ENCODE measurements at places on chromosomes 7 and 10.
A peak's percentile ranks its signal among the peaks of the same experiment; 100 is the strongest.

DNA sequence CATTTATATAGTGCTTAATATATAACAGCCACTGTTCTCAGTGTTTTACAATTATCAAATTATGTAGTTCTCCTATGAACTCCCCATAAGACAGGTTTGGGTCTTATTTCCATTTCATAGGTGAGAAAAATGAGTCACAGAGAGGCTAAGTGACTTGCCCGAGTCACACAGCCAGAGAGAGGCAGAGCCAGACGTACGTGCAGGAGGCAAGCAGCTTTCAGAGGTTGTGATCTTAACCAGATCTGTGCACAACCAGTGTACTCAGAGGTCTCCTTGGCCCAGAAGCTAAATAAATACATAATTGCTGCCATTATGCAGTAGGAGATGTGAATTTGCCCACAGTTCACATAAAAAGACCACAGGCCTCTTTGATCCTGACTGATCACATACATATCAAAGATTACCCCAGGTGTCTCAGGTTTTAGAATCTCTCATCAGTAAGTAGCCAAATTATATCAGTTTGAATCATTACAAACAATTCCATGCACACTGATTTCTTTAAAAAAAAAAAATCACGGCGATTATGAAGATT is 304.7 kb upstream of the AOAH start:
- DNase-seq: no peak

- DNase-seq: no peak
Measured at GRCh38 chr7:32890793-32891042, 842 bp downstream of the KBTBD2 start.

DNA sequence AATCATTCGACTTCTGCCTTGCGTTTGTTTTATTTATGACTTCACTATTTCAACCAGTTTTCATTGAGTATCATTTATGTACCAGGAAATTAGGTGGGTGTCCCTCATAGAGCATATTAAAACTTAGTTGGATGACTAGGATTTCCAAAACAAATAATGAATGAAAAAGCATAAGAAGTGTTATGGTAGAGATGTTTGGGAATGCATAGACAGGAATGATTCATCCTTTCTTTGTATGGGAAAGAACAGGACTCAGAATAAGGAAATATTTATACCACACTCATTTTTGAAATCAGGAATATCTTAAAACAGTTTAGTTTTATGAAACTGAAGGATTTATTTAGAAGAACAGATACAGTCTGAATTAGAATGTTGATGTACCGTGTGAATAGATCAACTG is 315.7 kb downstream of the EXOC4 start:
- no peak for DNase-seq

DNA sequence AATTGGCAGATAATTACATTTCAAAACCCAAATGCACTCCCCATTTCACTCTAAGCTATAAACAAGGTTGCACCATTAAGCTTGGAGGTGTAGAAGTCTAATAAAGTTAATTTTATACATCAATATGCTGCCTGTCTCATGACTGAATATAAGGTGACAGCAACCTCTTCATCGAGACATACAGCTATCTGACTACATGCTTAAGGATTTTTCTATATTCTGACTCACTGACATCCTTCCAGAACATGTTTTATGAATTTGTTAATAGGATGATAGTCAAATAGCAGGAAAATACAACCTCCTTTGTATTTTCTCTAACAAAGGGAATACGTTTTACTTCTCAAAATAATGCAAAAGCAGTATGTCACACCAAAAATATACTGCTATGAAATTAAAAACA is 76.6 kb downstream of the NRBF2 start:
- no peak for DNase-seq

DNA sequence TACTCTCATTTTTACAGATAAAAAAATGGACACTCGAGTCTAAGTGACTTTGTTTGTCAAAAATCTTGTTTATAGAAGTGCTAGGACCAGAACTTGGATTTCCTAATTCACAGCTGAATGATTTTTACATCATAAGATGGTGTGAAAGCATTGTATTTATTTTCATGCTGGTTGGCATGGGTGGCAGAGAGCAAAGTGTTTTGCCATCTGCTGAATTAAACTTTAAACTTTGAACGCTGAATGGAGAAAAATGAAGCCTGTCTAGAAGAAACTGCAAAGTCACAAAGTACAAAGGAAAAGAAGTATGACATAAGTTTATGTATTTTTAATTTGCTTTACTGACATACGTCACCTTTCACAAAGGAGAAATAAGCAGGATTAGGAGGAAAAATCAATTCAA is 142.0 kb downstream of the NRBF2 start:
- no peak for DNase-seq

DNA sequence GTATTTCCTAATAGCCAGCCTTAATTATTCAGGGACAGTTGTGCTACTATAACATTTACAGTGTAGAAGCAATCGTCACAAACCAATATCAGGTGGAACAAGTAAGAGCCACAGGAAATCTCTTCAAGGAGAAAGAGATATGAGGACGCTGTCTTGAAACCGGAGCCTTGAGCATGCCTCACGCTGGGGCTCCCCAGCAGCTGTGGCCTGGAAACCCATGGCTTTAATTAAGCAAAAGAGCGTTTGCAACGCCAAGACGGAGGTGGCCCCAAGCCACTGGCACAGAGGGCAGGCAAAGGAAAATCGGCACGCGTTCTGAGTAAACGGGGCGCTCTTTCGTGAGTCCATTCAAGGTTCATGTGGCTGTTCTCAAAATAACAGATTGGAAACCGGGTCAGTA is 84.4 kb downstream of the C10orf90 start:
- no peak for DNase-seq

- DNase-seq: no peak
Measured at GRCh38 chr10:131547129-131547799, 235.7 kb upstream of the TCERG1L start.

DNA sequence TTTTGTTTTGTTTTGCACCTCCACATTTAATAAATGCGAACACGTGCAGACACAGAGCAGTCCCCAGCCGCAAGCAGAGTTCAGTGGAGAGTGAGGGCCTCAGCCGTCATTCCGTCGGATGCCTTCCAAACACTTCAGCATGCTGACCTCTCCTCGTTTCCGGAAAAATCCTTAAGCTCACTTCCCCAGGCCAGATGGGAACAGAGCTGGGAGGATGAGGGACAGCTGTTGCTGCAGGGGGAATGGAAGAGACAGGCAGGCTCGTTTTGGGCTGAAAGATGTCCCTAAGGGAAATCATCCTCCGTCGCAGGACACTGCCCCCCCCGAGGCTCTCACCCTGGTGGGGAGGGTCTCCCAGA is 17.2 kb upstream of the FGFR2 start:
- DNase-seq: no peak

DNA sequence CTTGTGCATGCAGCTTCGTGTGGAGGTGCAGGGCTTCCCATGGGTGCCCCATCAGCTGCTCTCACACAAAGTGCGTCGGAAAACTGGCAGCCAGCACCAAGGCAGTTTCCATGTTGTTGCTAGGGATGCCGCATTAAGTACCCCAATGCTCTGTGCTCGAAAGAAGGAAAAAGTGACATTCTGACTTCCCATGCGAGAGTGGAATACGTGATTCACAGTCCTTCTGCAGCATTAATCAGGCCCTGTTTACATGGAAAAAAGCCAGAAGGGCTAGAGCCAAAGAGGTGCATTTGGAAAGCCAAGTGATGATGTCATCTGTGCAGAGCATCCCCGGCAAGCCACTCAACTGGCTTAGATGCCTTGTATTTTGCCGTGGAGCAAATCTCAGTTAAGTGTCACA is 258.3 kb downstream of the GATA3 start:
- no peak for DNase-seq

- no peak for DNase-seq
Measured at GRCh38 chr7:44291733-44292419, 33.5 kb downstream of the CAMK2B start.

- no peak for DNase-seq
Measured at GRCh38 chr10:33487014-33487776, 152.7 kb upstream of the NRP1 start.

DNA sequence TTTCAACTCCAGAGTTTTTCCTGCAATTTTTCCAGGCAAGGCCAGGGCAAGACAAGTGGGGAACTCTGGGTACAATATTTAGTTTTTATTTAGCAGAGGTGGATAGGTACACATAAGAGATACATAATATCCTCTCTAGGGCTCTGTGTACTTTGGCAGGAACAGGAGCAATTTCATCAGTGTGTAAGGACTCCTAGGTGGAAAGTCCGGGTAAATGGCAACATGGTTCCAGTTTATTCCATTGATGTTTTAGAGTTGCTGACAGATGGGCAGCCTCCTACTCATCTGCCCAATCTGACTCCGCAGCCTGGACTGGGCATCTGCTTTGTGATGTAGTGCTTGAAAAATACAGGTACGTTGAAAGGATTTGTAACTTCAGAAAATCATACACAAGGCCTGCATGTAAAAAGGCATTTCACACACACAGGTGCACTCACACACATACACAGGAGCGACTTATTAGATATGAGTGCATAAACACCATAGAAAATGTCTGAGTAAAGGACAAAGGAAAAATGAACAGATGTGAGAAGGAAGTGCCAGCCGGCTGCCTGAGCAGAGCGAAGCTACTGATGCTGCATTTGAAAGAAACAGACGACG is 5.7 kb downstream of the PON1 start:
- no peak for DNase-seq

DNA sequence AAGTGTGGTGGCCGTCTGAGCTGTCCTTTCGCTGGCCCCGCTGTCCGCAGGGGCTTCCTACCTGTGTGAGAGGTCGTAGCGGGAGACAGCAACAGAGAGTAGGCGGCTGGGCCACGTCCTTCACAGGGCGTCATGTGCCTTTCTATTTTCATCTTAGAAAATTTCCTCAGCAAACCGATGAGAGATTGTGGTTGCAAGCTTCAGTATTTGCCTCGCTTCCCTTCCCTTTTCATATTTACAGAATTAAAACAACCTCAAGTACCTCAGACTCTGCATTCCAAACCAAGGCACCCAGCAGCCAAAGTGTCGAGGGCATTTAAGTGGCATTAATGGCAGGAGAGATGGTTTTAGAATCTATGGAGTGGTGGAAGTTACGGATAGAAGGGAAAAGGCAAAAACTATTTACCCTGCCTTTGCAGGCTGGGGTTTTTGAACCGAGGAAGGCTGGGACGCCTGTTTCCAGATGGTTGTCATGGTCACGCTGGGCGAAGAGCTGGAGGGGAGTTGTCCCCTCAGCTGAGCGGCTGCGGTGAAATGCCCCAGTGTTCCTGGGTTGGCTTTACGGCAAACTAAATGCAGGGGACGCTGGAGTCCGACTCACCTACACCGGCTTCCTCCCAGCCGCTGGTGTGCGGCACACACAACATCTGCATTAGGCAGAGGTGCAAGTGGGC is 41.9 kb downstream of the WIPI2 start:
- DNase-seq: no peak

GRCh38 chr7:83882551-83882950 is 233.6 kb upstream of the SEMA3E start:
- DNase-seq: no peak

DNA sequence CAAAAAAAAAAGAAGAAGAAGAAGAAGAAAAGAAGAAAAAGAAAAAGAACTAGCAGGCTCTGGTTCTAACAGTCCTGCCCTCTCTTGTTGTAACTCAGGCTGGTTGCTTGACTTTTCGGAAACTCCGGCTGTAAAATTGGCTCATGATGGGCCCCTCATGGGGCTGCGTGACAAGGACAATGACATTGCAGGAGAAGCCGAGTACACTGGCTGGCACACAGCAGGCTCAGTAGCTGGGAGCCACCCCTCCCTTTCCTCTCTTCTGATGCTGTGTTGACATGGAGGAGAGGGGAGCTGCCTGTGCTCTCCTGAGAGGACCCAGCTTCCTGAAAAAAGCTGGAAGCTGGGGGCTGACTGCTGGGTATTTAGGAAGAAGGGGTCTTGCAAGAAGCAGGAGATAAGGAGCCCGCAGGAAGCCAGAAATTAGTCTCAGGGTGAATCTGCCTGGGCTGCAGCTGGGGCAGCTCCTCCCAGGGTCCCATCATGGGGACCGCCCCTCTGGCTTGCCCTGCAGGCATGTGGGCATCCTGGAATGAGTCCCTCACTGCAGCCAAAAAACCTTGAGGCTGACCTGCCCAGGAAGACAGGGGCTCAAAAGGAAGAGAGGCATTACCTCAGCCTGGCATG is 14.6 kb upstream of the GPR26 start:
- no peak for DNase-seq

GRCh38 chr7:155713384-155713783 is 68.9 kb downstream of the RBM33 start:
- no peak for DNase-seq

- peak; percentile 36 for DNase-seq
Measured at GRCh38 chr10:112307358-112308124, 24.3 kb downstream of the TECTB start.

GRCh38 chr10:128254476-128254875 is 128.3 kb upstream of the MKI67 start:
- DNase-seq: no peak

DNA sequence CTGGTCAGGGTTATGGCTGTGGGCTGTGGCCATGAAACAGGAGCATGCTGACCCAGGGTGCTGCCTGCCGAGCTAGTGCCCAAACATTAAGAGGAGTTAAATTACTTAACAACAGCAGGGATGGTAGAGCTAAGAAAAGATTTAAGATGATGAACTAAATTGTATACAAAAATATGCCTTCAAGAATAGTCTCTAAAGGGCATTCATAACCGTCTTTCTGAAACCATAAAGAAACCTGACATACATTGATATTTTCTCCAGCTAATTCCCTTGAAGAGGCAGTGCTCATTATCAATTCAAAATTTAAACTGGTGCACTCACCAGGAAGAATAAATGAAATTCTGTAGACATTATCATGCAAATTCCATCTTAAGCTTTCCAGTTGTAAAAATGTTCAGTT is 265.8 kb upstream of the TAC1 start:
- DNase-seq: no peak

GRCh38 chr10:21173802-21174714 is 276.9 kb upstream of the NEBL start:
- peak; percentile 90 for DNase-seq

GRCh38 chr10:69337296-69338132 is 59.2 kb downstream of the HK1 start:
- DNase-seq: peak; percentile 81

DNA sequence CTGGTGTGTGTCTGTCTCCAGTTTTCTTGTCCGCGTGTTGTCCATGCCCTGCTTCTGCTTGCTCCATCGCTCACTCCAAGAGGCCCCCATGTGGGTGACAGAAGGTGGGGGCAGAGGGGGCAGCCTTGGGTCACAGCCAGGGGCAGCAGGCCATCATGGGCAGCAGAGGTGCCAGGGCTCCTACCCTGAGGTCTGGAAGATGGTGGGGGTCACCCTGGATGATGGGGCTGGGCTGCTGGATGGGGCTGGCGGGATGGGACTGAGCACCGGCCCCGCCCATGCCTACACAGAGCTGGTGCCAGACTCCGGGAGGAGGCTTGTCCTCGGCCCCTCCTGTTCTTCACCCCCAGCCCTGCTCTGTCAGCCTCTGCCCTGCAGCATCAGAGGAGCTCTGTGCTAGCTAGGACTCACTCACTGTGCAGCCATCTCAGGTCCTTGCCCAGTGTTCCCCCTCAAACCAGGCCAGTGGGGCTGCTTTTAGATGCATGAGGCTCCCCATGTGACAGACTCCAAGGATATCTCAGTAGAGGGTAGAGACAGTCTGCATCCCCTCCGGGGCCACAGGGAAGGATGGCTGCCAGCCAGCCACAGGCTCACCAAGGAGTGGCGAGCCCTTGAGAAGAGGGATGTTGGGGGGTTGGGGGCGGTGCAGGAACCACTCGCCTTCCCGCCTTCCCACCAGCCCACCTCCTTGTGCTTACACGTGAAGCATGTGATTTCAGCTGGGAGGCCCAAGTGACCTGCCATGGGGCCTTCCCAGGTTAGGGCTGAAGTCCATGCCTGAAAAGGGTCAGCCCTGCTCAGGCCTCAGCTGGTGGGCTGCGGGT is 35.5 kb upstream of the PPIF start:
- DNase-seq: no peak

GRCh38 chr10:44660271-44660670 is 250.9 kb upstream of the TMEM72 start:
- DNase-seq: no peak
